Ovary (tissue), 10 donors: ENCODE measurements at places on chromosomes 5 and 9.

DNA sequence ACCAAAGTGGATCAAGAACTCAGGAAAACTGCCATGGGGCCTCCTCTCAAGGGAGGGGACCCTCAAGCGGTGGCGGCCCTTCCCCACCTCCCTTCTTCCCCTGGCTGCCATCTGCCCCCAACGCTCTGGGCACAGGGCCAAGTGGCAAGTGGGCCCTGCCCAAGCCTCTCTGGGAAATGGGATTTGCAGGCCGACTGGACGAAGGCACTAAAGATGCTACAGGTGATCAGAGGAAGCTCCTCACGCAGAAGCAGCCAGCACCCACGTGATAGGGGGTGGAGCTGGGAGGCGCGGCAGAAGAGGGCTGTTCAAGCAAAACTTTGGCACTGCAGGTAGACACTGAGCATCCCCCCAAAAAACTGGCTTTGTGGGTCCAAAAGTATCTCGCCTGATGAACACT is 52.7 kb upstream of the UBTD2 start:
- no peaks in the 10 kb centered on the region for H3K4me1 ChIP-seq
- no peaks in the 10 kb centered on the region for H3K27me3 ChIP-seq
- no peak overlapping the region for H3K4me3 ChIP-seq
- H3K36me3 ChIP-seq, result no peaks in the 10 kb centered on the region
- peak; percentile 39 for DNase-seq

GRCh38 chr5:85614489-85614888 is 1003.3 kb upstream of the COX7C start:
- H3K4me3 ChIP-seq, result no peak overlapping the region
- DNase-seq, result no peak
- no peaks in the 10 kb centered on the region for H3K4me1 ChIP-seq
- no peaks in the 10 kb centered on the region for H3K36me3 ChIP-seq

GRCh38 chr5:5665225-5666075 is 243.0 kb downstream of the ICE1 start:
- DNase-seq, result no peak
- no peak overlapping the region for H3K4me3 ChIP-seq
- no peaks in the 10 kb centered on the region for H3K36me3 ChIP-seq

DNA sequence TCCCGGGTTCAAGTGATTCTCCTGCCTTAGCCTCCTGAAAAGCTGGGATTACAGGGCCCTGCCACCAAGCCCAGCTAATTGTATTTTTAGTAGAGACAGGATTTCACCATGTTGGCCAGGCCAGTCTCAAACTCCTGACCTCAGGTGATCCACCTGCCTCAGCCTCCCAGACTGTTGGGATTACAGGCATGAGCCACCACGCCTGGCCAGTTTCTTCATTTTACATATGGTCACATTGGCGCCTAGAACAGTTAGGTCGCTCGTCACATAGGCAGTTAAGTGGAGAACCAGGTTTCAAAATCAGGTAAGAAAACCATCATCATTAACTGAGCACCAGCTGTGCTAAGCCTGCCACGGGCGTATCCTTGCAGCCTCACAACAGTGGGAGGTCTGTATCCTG is 36.1 kb downstream of the OLFML2A start:
- no peak overlapping the region for H3K4me3 ChIP-seq
- no peaks in the 10 kb centered on the region for H3K36me3 ChIP-seq
- no peak for DNase-seq
- H3K27me3 ChIP-seq, result no peaks in the 10 kb centered on the region
- no peak overlapping the region for H3K27ac ChIP-seq

DNA sequence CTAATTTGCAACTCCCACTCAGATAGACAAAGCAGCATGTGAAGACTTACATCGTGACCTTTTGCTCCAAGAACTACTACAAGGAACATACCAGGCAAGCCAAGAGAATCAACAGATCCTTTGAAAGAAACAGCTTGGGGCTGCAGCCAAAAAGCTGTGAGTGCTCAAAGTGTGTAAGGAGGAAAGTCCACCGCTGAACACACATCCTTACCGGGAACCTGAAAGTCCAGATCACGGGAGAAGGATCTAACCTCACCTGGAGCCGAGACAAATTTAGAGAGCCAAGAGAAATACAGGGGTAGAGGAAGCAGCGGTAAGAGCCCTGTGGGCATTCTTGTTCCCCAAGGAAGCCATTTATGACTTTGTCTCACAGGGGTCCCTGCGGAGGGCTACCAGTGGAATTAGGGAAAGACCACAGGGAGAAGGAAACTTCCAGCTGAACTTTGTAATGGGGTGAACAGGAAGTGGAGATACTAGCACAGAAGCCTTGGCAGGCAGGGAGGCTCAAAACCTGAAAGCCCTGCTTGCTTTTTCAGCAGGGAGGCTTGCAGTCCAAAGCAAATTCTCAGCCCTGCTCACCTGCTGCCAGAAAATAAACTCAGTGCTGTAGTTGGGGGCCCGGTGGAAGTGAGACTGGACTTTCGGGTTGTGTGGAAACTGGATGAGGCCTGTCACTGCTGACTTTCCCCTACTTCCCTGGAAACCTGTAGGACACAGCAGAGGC is 350.2 kb downstream of the DTWD2 start:
- H3K36me3 ChIP-seq, result no peaks in the 10 kb centered on the region
- no peak overlapping the region for H3K27ac ChIP-seq
- no peaks in the 10 kb centered on the region for H3K27me3 ChIP-seq
- H3K4me1 ChIP-seq, result no peaks in the 10 kb centered on the region

GRCh38 chr9:105842023-105842644 is 147.8 kb downstream of the TMEM38B start:
- peaks cover 4% of the 10 kb centered on the region for H3K4me1 ChIP-seq
- no peak overlapping the region for H3K27ac ChIP-seq
- H3K36me3 ChIP-seq, result no peaks in the 10 kb centered on the region
- no peak for DNase-seq

GRCh38 chr5:146592352-146592751 is 76.4 kb upstream of the GPR151 start:
- H3K36me3 ChIP-seq, result no peaks in the 10 kb centered on the region
- no peaks in the 10 kb centered on the region for H3K4me1 ChIP-seq
- H3K27me3 ChIP-seq, result no peaks in the 10 kb centered on the region

- H3K4me3 ChIP-seq, result no peak overlapping the region
- no peak overlapping the region for H3K27ac ChIP-seq
- H3K27me3 ChIP-seq, result no peaks in the 10 kb centered on the region
- H3K36me3 ChIP-seq, result no peaks in the 10 kb centered on the region
Measured at GRCh38 chr9:101035098-101035497, 6.6 kb downstream of the PLPPR1 start.

GRCh38 chr5:88548136-88548805 is 279.6 kb upstream of the TMEM161B start:
- no peak for DNase-seq
- H3K27me3 ChIP-seq, result no peaks in the 10 kb centered on the region
- no peak overlapping the region for H3K4me3 ChIP-seq
- no peaks in the 10 kb centered on the region for H3K4me1 ChIP-seq
- no peak overlapping the region for H3K27ac ChIP-seq

GRCh38 chr5:94690778-94691177 is 72.3 kb downstream of the SLF1 start:
- no peak for DNase-seq
- H3K4me1 ChIP-seq, result no peaks in the 10 kb centered on the region
- no peak overlapping the region for H3K4me3 ChIP-seq
- no peak overlapping the region for H3K27ac ChIP-seq
- no peaks in the 10 kb centered on the region for H3K36me3 ChIP-seq

GRCh38 chr5:57028161-57028560 is 76.2 kb upstream of the MIER3 start:
- H3K27me3 ChIP-seq, result no peaks in the 10 kb centered on the region
- no peaks in the 10 kb centered on the region for H3K4me1 ChIP-seq
- H3K27ac ChIP-seq, result no peak overlapping the region
- no peak overlapping the region for H3K4me3 ChIP-seq

DNA sequence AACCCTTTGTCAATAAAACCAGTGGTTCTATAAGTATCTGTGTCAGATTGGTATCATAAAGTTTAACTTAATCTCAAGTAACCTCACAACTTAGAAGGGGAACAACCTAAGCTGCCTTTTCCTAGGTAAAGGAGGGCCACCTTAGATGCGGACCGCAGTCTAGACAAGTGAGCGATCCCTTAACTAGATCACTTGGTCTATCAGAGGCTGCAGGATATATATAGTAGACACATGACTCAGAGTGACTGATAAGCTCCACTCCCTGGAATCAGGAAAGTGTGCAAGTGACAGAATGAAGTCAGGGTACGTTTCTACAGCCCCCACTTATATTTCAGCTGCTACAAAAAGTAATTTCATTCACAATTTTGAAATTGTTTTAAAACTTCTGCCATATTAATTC is 7.4 kb downstream of the REEP5 start:
- peaks cover 10% of the 10 kb centered on the region for H3K4me1 ChIP-seq
- no peaks in the 10 kb centered on the region for H3K36me3 ChIP-seq
- no peak overlapping the region for H3K4me3 ChIP-seq
- no peak for DNase-seq

DNA sequence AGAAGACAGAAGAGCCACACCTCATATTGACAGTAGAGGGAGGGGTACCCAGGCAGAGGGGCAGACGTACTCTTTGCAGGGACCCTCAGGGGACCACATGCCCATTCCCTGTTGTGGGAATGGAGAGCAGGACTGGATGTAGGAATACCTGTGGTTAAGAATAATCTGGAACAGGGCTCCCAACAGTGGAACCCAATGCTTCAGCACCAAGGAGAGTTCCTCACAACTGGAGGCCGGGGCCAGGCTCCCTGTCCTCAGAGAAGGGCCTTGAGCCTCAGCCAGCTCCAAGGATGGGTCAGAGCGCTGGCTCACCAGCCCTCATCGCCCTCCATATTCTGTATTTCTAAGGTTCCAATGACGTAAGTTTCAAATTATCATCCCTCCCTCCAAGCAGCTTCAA is 7.4 kb upstream of the SHC3 start:
- H3K4me3 ChIP-seq, result no peak overlapping the region
- no peak overlapping the region for H3K27ac ChIP-seq
- no peaks in the 10 kb centered on the region for H3K27me3 ChIP-seq
- H3K4me1 ChIP-seq, result no peaks in the 10 kb centered on the region
- H3K36me3 ChIP-seq, result no peaks in the 10 kb centered on the region

- no peak overlapping the region for H3K27ac ChIP-seq
- no peaks in the 10 kb centered on the region for H3K36me3 ChIP-seq
- H3K4me3 ChIP-seq, result no peak overlapping the region
- no peaks in the 10 kb centered on the region for H3K27me3 ChIP-seq
Measured at GRCh38 chr5:129996896-129997295, 92.6 kb downstream of the CHSY3 start.

DNA sequence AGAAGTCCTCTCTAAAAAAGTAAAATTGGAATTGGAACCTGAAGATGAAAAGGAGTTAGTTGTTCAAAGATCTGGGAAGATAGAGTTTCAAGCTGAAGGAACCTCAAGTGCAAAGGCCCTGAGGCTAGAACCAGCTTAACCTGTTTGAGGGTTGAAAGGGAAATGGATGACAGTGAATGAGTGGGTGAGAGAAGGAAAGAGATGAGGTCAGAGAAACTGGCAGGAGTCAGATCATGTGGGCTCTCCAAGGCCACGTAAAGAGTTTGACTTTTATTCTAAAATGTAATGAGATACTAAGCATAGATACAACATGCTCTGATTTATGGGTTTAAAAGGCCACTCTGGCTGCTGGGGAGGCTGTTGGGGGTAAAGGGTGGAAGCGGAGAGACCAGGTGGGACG is 2.5 kb upstream of the RAD23B start:
- no peak overlapping the region for H3K4me3 ChIP-seq
- no peaks in the 10 kb centered on the region for H3K36me3 ChIP-seq
- peaks cover 2% of the 10 kb centered on the region for H3K4me1 ChIP-seq
- DNase-seq, result no peak
- H3K27me3 ChIP-seq, result no peaks in the 10 kb centered on the region

- no peaks in the 10 kb centered on the region for H3K36me3 ChIP-seq
- H3K27me3 ChIP-seq, result no peaks in the 10 kb centered on the region
- no peaks in the 10 kb centered on the region for H3K4me1 ChIP-seq
- no peak for DNase-seq
- H3K27ac ChIP-seq, result no peak overlapping the region
Measured at GRCh38 chr9:28365728-28366127, 792.4 kb upstream of the C9orf72 start.

DNA sequence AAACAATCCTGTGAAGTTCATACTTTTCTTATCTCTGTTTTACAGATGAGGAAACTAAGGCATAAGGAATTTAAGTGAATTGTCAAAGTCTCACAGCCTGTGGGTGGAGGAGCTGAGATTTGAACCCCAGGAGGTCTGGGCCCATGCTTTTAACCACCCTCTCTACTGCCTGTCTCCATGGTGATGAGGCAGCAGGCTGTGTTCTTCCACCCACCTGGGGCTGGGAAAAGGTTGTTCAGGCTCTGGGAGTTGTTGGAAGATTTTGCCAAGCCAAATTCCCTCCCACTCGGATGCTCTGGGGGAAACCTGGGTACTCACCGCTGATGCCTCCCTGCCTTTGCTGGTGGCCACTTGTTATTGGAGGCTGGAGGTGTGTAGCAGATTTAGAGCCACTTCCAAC is 18.3 kb upstream of the SYNPO start:
- no peaks in the 10 kb centered on the region for H3K27me3 ChIP-seq
- H3K4me1 ChIP-seq, result peaks cover 41% of the 10 kb centered on the region
- no peaks in the 10 kb centered on the region for H3K36me3 ChIP-seq
- no peak overlapping the region for H3K4me3 ChIP-seq
- H3K27ac ChIP-seq, result no peak overlapping the region

- H3K27ac ChIP-seq, result no peak overlapping the region
- H3K4me1 ChIP-seq, result peaks cover 2% of the 10 kb centered on the region
- no peak for DNase-seq
- no peak overlapping the region for H3K4me3 ChIP-seq
- no peaks in the 10 kb centered on the region for H3K27me3 ChIP-seq
Measured at GRCh38 chr5:143714629-143715028, 97.3 kb upstream of the HMHB1 start.

DNA sequence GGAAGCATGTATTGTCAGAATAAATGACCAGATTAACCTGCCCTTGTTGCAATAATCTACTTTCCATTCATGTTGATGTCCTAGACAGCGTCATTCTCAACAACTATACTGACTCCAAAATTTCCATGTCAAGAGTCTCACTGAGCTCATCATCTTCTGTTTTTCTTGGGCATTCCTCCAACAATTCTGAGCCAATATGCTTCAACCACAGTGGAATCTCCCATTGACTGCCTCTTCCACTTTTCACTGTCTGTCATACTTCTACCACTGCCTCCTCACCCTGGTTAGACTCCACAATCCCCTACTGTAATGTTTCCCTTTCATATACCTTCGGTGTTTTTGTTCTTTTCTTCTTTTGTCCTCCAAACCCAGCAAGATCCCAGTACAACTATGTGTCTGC is 162.8 kb downstream of the TLE1 start:
- no peaks in the 10 kb centered on the region for H3K36me3 ChIP-seq
- no peak overlapping the region for H3K4me3 ChIP-seq
- no peak for DNase-seq
- no peaks in the 10 kb centered on the region for H3K27me3 ChIP-seq
- H3K27ac ChIP-seq, result no peak overlapping the region
- H3K4me1 ChIP-seq, result no peaks in the 10 kb centered on the region

- peaks cover 11% of the 10 kb centered on the region for H3K4me1 ChIP-seq
- DNase-seq, result peak; percentile 43
- H3K36me3 ChIP-seq, result no peaks in the 10 kb centered on the region
- H3K27ac ChIP-seq, result no peak overlapping the region
- H3K4me3 ChIP-seq, result no peak overlapping the region
- no peaks in the 10 kb centered on the region for H3K27me3 ChIP-seq
Measured at GRCh38 chr5:37665889-37666288, 174.0 kb downstream of the GDNF start.
